LoVo (cell line): ENCODE measurements at places on chromosomes 2 and 18.

- no peak for DNase-seq
Measured at GRCh38 chr2:68482296-68482820, 15.0 kb downstream of the APLF start.

- no peak for DNase-seq
Measured at GRCh38 chr2:37181726-37182684, 6.5 kb downstream of the SULT6B1 start.

DNA sequence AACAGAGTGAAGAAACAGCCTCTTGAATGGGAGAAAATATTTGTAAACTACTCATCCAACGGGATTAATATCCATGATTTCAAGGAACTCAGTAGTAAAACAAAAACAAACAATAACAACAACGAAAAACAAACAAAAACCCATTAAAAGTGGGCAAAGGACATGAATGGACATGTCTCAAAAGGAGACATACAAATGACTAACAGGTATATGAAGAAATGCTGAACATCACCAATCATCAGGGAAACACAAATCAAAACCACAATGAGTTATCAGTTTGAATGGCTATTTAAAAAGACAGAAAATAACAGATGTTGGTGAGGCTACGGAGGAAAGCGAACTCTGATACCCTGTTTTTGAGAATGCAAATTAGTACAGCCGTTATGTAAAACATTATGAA, 224.8 kb upstream of the NRXN1 start:
- DNase-seq, result no peak

GRCh38 chr2:191612496-191612895, 65.4 kb upstream of the NABP1 start:
- no peak for DNase-seq
